ENCODE measurements at places on chromosomes 4 and X.

GRCh38 chr4:142202404-142203332 is 566.3 kb downstream of the IL15 start:
- no peak for DNase-seq

GRCh38 chr4:30753316-30753715 is 33.1 kb downstream of the PCDH7 start:
- no peak for DNase-seq

DNA sequence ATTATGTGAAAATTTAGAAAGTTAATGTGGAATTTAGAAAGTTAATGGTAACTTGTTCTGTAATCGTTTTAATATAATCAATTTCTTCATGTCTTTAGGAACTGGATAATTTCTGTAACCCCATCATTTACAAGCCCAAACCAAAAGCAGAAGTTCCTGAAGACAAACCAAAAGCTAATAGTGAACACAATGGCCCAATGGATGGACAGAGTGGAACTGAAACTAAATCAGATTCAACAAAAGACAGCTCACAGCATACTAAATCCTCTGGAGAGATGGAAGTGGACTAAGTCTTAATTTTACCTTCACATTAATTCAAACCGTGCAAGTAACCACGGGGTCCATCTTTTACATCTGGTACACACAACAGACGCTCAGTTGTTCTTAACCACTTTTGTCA is 48.1 kb upstream of the PLK4 start:
- DNase-seq = no peak

GRCh38 chr4:156501962-156502361 is 469.6 kb downstream of the PDGFC start:
- DNase-seq = no peak

DNA sequence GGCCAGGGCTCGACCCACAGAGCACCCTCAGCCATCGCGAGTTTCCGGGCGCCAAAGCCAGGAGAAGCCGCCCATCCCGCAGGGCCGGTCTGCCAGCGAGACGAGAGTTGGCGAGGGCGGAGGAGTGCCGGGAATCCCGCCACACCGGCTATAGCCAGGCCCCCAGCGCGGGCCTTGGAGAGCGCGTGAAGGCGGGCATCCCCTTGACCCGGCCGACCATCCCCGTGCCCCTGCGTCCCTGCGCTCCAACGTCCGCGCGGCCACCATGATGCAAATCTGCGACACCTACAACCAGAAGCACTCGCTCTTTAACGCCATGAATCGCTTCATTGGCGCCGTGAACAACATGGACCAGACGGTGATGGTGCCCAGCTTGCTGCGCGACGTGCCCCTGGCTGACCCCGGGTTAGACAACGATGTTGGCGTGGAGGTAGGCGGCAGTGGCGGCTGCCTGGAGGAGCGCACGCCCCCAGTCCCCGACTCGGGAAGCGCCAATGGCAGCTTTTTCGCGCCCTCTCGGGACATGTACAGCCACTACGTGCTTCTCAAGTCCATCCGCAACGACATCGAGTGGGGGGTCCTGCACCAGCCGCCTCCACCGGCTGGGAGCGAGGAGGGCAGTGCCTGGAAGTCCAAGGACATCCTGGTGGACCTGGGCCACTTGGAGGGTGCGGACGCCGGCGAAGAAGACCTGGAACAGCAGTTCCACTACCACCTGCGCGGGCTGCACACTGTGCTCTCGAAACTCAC is 3.6 kb downstream of the MID1IP1 start:
- DNase-seq = no peak

- no peak for DNase-seq
Measured at GRCh38 chr4:55982976-55983375, 34.2 kb downstream of the CEP135 start.

DNA sequence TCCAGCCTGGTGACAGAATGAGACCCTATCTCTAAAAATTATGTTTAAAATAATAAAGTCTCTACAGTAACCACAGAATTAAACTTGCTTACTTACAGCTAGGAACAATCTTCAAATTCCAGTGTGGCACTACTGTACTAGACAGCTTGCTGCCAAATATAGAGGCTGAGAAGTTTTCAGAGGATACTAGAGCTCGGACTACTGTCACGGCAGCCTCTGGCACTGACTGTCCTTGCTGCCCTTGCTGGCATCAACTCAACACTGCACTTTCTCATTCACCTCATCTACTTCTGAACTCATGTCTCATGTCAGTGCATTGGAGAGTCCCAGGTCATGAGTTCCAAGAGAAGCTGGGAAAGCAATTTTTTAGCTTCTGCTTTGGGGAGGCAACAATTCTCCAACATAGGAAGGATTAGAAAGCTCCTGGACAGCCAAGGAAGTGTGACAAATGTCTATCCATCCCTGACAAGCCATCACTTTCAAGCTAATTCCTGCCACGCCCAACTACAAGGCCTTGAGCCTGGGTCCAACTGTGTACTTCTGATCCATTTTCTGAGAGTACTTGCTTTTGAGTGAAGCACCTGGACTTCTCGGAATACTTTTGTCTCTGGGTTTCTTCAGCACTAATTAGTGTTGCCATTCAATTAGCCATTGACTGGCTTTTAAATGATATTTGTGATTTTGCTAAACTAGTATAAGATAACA is 98.6 kb upstream of the NR3C2 start:
- no peak for DNase-seq

- no peak for DNase-seq
Measured at GRCh38 chr4:48698029-48698971, 81.8 kb downstream of the FRYL start.

GRCh38 chr4:41880840-41881831 is 54.1 kb upstream of the TMEM33 start:
- DNase-seq = no peak

- no peak for DNase-seq
Measured at GRCh38 chr4:44914223-44914622, 187.9 kb upstream of the GNPDA2 start.

DNA sequence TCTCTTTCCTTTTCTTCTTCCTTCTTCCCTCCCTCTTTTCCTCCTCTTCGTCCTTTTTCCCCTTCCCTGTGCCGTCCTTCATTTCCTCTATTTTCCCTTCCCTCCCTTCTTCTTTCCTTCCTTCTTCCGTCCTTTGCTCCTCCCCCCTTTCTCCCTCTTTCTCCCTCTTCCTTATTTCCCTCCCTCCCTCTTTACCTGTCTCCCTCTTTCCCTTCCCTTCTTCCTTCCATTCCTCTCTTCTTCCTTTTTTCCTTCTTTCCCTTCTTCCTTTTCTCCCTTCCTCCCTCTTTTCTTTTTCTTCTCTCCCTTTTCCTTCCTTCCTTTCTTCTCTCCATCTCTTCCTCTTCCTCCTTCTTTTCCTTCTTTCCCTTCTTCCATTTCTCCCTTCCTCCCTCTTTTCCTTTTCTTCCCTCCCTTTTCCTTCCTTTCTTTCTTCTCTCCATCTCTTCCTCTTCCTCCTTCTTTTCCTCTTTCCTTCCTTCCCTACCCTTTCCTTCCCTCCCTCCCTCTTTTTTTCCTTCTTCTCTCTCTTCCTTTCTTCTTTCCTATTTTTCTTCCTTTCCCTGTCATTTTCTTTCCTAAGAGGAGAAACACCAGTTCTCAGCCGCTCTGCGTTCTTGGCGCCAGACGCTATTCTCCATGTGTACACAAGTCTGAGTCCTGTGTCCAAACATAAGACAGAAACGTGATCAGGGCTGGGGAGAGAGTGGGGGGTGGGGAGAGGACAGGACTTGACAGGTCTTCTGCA is 597.1 kb downstream of the MID1IP1 start:
- DNase-seq = no peak

GRCh38 chr4:55398966-55399365 is 3.2 kb downstream of the TMEM165 start:
- DNase-seq = no peak

- DNase-seq = no peak
Measured at GRCh38 chr4:160350944-160351343, 1248.1 kb downstream of the RAPGEF2 start.

DNA sequence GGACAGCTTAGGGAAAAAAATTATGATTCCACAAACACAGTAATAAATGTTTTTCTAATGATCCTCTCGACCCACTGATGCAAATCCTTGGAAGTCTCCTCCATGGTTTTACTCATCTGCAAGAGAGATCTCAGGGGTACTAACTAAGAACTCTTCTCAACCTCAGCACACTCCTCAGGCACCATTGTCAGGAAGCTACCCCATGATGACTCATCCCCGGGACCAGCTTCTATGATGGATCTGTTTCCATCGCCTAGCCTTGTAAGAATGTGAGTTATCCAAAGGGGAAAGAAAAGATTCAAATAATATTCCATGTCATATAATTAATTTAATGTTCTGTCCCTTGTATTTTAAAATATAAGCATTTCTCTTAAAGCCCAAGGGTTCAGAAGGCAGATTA is 816.1 kb upstream of the IGFBP7 start:
- DNase-seq = no peak

DNA sequence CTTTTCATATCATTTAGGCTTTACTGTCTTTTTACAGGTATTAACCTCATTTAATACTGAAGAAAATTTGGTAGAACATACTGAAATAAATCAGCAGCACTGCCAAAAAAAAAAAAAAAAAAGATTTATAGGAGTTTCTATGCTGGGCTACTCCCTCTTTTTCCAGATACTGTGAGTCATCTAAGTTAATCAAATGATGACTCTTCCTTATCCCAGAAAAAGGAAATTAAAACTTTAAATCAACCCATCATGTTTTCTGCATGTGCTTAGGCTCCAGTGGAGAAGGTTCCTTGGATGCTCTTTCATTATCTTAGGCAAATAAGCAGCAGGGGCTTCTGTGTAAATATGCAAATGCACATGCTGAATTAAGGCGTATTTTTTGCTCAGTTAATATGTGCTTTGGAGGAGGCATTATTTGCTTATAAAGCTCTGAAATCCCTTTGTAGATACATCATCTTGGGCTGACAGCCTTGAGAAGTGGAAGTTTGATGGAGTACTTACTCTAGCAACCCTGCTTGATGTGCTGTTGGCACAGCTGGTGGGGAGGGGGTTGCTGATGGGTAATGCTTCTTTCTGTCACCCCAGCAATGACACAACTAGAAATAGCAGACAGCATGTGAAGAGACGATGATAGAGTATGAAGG is 136.1 kb downstream of the C4orf33 start:
- no peak for DNase-seq

GRCh38 chrX:43557792-43558191 is 98.3 kb upstream of the MAOA start:
- DNase-seq = no peak

DNA sequence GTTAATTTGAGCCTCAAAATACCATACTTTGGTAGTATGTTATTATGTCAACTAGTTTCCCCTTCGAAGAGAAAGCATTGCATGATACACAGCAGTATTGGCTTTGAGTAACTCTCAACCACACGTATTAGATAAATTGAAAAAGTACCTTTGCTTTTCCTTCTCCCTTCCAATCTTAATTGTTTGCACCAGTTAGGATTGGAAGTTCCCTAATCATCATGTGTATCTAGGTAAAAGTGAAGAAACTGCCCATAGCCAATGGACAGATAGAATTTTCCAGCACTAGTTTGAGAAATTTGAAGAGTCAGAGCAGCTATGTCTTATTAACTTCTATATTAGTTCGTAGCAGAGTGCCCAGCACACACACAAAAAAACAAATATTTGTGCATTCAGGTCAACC is 241.3 kb downstream of the COX7B2 start:
- DNase-seq = no peak

GRCh38 chrX:99033226-99033901 is 1376.7 kb downstream of the PCDH19 start:
- no peak for DNase-seq

DNA sequence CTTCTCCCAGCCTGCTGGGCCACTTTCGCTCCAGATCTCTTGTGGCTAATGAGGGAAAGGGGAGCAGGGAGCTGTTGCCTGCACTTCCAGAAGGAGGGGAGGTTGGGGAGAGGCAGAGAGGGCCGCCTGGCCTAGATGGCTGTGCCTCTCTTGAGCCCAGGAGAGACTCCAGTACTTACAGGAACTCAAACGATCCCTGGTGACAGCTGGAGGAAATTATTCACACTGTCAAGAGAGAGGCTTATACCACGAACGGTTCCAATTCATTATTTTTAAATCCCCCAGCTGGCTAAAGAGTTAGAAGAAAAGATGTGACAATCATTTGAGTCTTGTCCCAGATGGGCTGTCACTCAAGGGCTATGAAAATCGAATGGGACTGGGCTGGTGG is 96.1 kb downstream of the PHKA2 start:
- no peak for DNase-seq

DNA sequence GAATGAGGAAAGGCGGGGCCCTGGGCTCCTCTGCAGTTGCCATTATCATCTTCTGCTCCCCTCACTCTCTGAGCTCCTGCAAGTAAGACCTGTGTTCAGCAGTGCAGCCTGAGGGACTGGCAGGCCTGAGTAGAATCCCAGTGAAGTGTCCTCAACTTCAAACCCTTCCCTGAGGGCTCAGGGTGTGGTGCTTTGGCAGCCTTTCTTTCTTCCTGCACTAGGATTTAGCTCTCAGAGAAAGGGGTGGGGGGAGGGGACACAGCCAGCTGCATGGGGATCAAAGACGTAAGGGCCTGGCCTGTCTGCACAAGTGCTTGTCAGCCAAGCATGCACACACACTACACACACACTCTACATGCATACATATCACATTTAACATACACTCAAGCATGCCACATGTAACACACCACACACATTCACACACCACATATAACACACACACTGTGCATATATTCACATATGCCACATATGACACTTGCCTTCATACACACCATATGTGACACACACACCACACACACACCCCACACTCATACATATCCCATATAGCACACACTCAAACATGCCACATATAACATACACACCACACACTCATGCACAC is 223.4 kb upstream of the RPL34 start:
- DNase-seq = no peak

DNA sequence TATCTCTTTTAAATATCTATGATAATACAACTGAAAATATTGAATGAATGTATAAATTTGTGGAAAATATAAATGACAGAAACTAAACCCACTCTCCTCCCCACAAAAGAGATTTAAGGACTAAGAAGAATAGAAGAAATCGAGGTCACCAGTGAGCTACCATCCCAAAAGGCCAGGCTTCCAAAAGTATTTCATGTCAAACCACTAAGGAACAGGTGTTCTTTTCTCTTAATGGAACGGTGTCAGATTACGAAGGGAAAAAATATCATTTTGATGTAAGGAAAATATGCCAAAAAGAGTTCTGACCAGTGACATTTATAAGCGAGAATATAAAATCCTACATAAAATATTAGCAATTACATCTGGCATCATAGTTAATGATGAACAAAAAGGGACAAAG is 13.6 kb upstream of the TCEAL4 start:
- DNase-seq = no peak

All from activated CD8-positive, alpha-beta memory T cell treated with anti-CD3 and anti-CD28 coated beads for 48 hours (primary cell).